Osteoblast (primary cell): ENCODE measurements at places on chromosomes 3 and 15. TPM values are rescaled to one million over a fixed set of nuclear protein-coding genes. Genes with fewer than 3 reads are reported as not detected.

DNA sequence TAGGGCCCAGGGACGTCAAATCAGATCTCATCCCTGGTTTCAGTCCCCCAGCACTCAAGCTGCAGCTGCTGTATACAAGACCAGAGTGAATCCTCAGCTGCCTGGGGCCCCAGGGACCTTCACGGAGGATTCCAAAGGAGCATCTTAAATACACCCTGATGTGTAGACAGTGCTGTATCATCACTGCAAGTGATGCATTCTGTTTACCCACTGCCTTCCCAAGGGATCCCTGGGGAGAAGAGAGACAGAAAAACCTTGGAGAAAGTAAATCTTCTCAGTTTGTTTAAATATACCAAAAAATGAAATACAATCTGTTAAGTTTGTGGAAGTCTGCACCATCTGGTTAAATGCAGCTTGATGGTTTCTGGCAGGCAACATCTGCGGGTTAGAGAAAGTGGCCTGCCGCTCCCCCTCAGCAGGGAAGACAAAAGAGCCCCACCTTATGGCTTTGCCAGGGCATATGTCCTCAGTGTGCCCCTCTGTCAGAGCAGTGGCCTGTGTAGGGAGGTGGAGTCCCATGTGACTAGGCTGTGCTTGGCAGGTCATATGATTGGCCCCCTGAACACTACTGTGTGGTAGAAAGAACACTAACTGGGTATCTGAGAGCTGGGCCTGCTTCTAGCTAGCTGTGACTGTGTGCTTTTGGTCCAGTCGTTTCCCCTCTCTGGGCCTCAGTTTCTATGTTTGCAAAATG lies 222.2 kb upstream of the TRIM42 start:
- no peaks in the 10 kb centered on the region for H3K4me1 ChIP-seq
- DNase-seq = peak; percentile 48
- H3K4me3 ChIP-seq = no peak overlapping the region
- H3K27ac ChIP-seq = no peak overlapping the region
- no peaks in the 10 kb centered on the region for H3K27me3 ChIP-seq

GRCh38 chr15:52406601-52407000 lies 111.0 kb upstream of the MYO5C start:
- no peak overlapping the region for H3K27ac ChIP-seq
- no peaks in the 10 kb centered on the region for H3K27me3 ChIP-seq
- no peaks in the 10 kb centered on the region for H3K4me1 ChIP-seq
- no peak overlapping the region for H3K4me3 ChIP-seq

DNA sequence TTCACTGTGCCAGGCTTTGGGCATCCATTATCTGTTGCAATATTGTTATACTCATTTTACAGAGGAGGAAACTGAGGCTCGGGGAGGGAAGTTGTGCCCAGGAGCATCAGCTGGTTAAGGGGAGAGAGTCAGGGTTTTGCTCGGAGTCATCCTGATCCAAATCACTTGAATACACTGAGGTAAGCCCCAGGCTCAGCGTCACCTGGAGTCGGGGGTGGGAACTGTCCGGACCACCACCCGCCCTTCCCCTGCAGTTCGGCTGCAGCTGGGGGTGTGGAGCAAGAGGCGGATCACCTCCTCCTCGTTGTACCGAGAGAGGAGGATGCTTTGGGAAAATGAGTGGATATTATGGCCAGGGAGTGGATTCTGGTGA lies 646 bp downstream of the HRH1 start:
- H3K4me3 ChIP-seq = peak overlapping the region; percentile 80
- H3K4me1 ChIP-seq = peaks cover 19% of the 10 kb centered on the region
- H3K27me3 ChIP-seq = no peaks in the 10 kb centered on the region
- DNase-seq = no peak
- H3K27ac ChIP-seq = peak overlapping the region; percentile 69

The STARD9 gene
- total RNA-seq = 9.4 and 13.0 TPM in 2 replicates
